ENCODE measurements at places on chromosomes 6 and 20.

DNA sequence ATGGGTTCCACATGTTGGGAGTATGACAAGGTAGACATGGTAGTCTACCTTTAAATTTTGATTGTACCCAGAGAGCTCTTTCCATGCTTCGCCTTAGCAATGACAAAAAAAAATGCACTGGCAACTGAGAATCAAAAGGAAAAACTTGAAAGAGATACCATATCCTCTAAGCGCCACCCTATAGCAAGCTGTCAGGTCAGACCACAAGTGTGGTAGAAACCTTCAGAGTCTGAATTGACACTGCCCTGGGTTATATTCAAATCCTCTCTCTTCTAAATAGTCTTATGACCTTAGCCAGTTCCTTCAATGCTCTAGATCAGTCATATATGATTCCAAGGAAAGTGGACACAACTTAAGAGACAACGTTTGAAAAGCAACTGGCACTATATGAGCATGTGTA is 45.6 kb upstream of the SMLR1 start:
- no peak for DNase-seq

GRCh38 chr20:41587523-41587922 is 30.7 kb downstream of the CHD6 start:
- no peak for DNase-seq

- DNase-seq = peak; percentile 35
These were observed 703 bp downstream of the SNX9 start for GRCh38 chr6:157823528-157824370.

DNA sequence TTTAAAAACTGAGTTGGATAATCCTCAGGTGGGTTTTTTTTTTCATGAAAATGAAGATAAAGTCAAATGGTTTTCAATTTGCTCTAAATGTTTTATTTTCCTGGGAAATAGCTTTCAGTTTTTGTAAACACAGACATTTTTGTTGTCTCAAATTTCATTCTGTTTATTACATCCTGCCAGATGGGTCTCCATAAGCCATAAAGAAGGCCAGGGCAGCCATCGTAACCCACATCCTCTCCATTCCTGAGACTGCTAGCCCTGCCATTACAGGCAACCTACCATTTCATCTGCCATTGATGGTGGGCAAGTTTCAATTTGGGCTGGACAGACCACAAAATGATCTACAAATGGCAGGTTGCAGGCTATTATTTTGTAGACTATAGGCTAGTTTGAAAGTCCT is 60.8 kb downstream of the BTBD3 start:
- DNase-seq = no peak

Measured in NCI-H524 (cell line).